ENCODE measurements at places on chromosomes 2 and 18. TPM values are rescaled to one million over a fixed set of nuclear protein-coding genes. Genes with fewer than 3 reads are reported as not detected.

- no peak overlapping the region for H3K4me3 ChIP-seq
- H3K27me3 ChIP-seq, result peaks cover 19% of the 10 kb centered on the region
- peak; percentile 70 for DNase-seq
- no peak overlapping the region for H3K27ac ChIP-seq
- H3K36me3 ChIP-seq, result no peaks in the 10 kb centered on the region
Observed at GRCh38 chr2:161273038-161273760, 35.0 kb upstream of the PSMD14 start.

DNA sequence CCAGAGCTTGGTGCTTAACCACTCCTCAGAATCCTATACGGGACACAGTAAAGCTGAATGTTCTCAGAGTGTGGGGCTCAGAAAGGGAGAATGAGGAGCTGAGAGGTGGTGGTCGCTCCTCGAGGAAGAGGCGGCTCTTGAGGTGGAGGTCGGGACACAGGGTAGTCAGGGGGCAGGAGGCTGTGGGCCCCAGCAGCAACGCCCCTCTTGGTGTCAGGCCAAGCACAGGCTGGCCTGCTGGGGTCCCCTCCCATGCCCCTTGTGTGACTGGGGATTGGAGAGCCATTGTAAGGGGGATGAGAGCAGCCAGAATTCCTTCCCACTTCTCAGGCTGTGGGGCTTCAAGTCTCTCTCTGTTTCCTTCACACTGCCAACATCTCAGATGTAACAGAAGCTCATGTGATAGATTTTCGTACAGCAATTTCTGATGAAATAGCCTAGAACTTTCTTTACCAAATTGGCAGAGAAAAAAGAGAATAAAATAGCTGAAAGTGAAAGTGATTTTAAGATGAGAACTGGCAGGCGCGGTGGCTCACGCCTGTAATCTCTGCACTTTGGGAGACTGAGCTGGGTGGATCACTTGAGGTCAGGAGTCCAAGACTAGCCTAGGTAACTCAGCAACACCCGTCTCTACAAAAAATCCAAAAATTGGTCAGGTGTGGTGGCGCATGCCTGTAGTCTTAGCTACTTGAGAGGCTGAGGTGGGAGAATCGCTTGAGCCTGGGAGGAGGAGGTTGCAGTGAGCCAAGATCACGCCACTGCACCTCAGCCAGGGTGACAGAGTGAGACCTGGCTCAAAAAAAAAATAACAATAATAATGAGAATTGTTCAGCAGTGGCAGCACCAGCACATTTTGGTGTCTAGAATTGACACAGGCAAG, 61.1 kb upstream of the RPL31 start:
- no peaks in the 10 kb centered on the region for H3K27me3 ChIP-seq
- H3K27ac ChIP-seq, result peak overlapping the region; percentile 93
- H3K4me1 ChIP-seq, result peaks cover 32% of the 10 kb centered on the region
- DNase-seq, result peak; percentile 47

GRCh38 chr2:196278491-196278911, 107.1 kb upstream of the STK17B start:
- peaks cover 8% of the 10 kb centered on the region for H3K36me3 ChIP-seq
- no peak for DNase-seq
- H3K4me3 ChIP-seq, result no peak overlapping the region

DNA sequence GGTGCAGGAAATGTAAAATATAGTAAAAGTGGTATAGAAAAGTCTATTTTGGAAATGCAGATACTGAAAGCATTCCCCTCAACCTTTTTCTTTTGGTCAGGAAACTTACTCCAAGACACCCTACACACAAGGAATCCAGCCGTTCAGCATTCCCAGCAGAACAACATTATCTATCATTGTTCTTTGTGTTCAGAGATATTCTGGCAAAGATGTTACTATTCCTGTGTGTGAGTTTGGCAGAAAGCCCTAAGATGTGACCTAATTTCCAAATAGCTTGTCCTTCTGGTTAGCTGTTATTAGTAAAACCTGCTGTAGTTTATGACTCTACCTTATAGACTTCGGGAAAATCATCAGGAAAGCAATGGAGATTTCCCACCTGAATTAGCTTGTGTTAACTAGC, 78.1 kb upstream of the PELI1 start:
- no peak for DNase-seq
- H3K36me3 ChIP-seq, result peaks cover 6% of the 10 kb centered on the region

- H3K4me3 ChIP-seq, result no peak overlapping the region
- H3K27ac ChIP-seq, result no peak overlapping the region
- DNase-seq, result no peak
- peaks cover 1% of the 10 kb centered on the region for H3K27me3 ChIP-seq
- no peaks in the 10 kb centered on the region for H3K4me1 ChIP-seq
- no peaks in the 10 kb centered on the region for H3K36me3 ChIP-seq
Observed at GRCh38 chr18:8469544-8470130, 139.6 kb upstream of the RAB12 start.

DNA sequence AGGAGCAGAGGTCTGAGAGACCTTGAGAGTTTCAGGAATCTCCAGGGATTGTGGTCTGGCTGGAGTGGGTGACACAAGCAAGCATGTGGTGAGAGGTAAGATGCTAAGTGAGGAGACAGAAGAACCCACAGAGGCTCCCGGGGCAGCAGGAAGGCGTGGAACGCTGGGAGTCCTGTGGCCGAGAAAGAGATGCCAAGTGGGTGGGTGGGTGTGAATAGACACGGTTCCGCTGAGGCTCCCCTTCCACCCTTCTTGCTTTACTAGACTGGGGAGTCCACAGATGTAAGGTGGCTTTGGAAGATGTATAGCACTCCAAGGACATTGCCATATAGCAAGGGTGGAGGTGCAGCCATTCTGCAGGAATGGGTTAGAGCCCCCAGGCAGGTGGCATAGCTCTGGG, 4.2 kb downstream of the TEX51 start:
- no peaks in the 10 kb centered on the region for H3K4me1 ChIP-seq
- no peak overlapping the region for H3K4me3 ChIP-seq
- H3K27me3 ChIP-seq, result no peaks in the 10 kb centered on the region
- no peaks in the 10 kb centered on the region for H3K36me3 ChIP-seq
- H3K27ac ChIP-seq, result no peak overlapping the region
- DNase-seq, result no peak

DNA sequence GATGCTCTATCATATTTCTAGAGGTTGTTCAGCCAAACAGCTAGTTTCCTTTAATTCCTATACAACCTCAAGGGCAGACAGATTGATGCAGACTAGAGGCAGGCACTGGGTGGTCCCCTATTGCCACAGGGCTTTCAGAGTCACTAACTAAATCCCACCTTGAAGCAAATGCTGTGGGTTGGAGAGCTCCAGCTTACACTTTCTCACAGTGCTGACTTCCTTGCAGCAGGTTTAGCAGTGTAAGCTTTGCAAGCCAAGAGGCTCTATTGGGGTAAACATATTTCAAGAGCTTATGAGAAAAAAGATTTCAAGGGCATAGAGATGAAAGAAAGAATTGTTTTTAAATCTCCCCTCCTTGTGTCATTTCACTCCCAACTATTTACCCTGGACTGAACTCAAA, 366.5 kb upstream of the CRIM1 start:
- peaks cover 3% of the 10 kb centered on the region for H3K4me1 ChIP-seq
- no peak overlapping the region for H3K27ac ChIP-seq
- no peaks in the 10 kb centered on the region for H3K36me3 ChIP-seq
- no peak overlapping the region for H3K4me3 ChIP-seq
- peaks cover 3% of the 10 kb centered on the region for H3K27me3 ChIP-seq

- DNase-seq, result no peak
- peaks cover 18% of the 10 kb centered on the region for H3K4me1 ChIP-seq
- no peak overlapping the region for H3K4me3 ChIP-seq
Observed at GRCh38 chr2:189576396-189576795, 4.2 kb downstream of the SLC40A1 start.

DNA sequence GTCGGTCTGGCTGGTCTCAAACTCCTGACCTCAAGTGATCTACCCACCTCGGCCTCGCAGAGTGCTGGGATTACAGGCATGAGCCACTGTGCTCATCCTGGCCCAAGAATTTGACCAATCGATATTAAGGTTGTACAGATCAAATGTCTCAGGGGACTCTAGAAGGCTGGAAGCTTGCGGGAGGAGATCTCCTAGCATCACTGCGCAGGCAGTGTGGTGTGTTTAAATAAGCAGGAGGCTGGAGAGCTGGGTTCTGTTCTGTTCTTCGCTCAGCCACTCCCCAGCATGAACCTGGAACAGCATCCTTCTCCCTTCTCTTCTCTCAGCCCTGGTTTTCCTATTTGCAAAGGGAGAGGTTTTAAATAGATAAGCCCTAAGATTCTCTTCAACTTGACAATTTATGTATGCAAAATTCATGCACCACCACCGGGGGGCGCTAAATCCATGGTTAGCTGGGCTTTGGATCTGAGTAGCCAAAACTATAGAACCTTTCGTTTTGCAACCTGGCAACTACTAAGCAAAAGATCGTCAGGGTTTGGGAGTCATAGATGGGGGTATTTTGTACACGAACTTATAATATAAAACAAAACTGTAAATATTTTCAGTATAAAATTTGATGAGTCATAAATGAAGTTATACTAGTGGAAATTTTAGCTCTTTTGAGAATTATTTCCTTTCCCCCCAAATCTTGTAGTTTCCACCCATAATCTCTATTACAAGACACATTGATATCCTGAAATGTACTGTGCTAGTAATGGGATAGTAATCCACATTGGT, 60.6 kb downstream of the SLC16A14 start:
- no peak overlapping the region for H3K27ac ChIP-seq
- H3K4me1 ChIP-seq, result peaks cover 9% of the 10 kb centered on the region
- H3K36me3 ChIP-seq, result no peaks in the 10 kb centered on the region
- DNase-seq, result peak; percentile 87
- H3K4me3 ChIP-seq, result no peak overlapping the region

DNA sequence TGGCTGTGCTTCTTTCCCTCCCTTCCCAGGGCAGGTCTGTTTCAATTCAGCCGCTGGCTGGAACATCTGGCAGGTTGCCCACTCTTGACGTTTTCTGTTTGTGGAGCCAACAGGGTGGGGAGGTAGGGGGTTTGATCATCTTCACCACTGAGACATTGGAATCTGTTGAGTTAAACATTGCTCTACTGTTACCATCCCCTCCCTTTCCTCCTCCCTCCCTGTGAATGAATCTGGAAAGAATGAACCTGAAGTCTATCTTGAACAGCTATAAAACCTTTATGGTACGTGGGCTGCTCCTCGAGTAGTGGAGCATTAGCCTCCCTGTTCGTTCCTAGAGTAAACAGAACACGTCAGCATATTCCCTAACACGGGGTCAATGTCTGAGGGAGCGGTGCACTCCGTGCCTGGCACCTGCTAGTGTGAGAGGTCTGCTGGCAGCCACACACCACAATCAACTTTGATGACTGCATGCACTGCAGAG, 249.9 kb upstream of the RBBP8 start:
- H3K27me3 ChIP-seq, result peaks cover 3% of the 10 kb centered on the region
- no peak for DNase-seq
- no peak overlapping the region for H3K4me3 ChIP-seq

DNA sequence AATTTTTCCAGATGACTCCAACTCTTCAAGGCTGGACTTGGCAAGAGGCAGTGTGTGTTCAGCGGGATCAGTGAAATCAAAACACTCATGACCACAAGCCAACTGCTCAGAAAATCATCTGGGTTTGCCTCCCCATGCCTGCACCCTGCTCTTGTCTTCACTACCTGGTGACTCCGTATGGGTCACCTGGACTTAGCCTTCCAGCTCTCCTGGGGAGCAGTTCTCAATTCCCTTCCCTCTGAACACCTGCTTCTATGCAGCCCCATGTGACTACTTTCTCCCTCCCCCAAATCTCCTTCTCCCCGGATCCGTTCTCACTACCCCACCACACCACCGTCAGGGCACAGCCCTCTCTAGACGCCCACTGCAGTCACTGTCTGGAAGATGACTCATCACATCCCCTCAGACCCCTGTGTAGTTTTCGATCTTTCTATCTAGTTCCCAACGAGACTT, 130.2 kb upstream of the ID2 start:
- peaks cover 23% of the 10 kb centered on the region for H3K4me1 ChIP-seq
- no peak overlapping the region for H3K27ac ChIP-seq
- no peaks in the 10 kb centered on the region for H3K36me3 ChIP-seq
- no peak overlapping the region for H3K4me3 ChIP-seq

GRCh38 chr2:151518802-151519201, 109.1 kb downstream of the RIF1 start:
- H3K36me3 ChIP-seq, result no peaks in the 10 kb centered on the region
- no peak for DNase-seq
- H3K4me3 ChIP-seq, result no peak overlapping the region
- H3K27ac ChIP-seq, result no peak overlapping the region
- no peaks in the 10 kb centered on the region for H3K27me3 ChIP-seq

- DNase-seq, result no peak
- H3K4me3 ChIP-seq, result no peak overlapping the region
- no peaks in the 10 kb centered on the region for H3K36me3 ChIP-seq
Observed at GRCh38 chr2:20465716-20466394, 19.0 kb downstream of the RHOB start.

DNA sequence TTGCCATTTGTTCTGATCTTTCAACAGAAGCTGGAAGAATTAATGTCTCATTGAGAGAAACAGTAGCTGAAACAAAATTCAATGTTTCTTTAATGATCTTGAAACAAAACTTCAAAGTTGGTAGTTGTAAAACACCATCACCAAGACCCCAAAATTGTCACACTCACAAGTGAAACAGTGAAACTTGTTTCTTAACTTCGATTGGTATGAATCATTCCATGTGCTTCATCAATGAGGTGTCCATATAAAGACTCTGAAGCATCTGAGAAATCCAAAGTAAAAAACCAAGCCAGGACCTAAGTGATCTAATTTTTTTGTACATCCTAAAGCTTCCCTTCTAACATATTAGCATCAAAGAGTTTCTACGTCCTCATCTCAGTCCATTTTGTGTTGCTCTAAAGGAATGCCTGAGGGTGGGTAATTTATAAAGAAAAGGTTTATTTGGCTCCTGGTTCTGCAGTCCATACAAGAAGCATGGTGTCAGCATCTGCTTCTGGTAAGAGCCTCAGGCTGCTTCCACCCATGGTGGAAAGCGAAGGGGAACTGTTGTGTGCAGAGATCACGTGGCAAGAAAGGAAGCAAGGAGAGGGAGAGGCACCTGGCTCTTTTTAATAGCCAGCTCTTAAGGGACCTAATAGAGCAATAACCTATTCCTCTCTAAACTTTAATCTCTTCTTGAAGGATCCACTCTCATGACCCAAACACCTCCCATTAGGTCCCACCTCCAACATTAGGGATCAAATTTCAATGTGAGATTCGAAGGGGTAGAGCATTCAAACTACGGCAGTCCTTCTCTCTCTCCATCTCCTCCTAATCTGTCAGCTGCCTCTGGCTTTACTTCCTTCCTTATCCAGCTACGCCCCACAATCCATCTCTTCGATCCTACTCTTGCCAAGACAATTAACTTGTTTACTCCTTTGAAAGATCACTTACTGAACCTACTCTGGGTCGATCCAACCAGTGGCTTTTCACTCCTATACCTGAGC, 20.7 kb upstream of the TLK1 start:
- no peaks in the 10 kb centered on the region for H3K36me3 ChIP-seq
- H3K4me3 ChIP-seq, result no peak overlapping the region
- H3K27me3 ChIP-seq, result no peaks in the 10 kb centered on the region
- no peaks in the 10 kb centered on the region for H3K4me1 ChIP-seq
- no peak for DNase-seq
- no peak overlapping the region for H3K27ac ChIP-seq

The RGPD4 gene
- total RNA-seq, result 0.02 TPM

The GKN1 gene
- total RNA-seq, result not detected

The CNDP1 gene
- total RNA-seq, result not detected

The GPR35 gene
- 5.1 TPM for total RNA-seq
